Endothelial cell of umbilical vein (primary cell): ENCODE measurements at places on chromosomes 2 and 18. TPM values are rescaled to one million over a fixed set of nuclear protein-coding genes. Genes with fewer than 3 reads are reported as not detected.
A peak's percentile ranks its signal among the peaks of the same experiment; 100 is the strongest.

The ALPG gene
- total RNA-seq, result not detected in 2 replicates

The SCYGR4 gene
- not detected in 2 replicates for total RNA-seq

The PAPOLG gene
- total RNA-seq, result 14.9 TPM in 2 replicates

The MLPH gene
- not detected in 2 replicates for total RNA-seq

- no peak overlapping the region for H3K27ac ChIP-seq
Observed at GRCh38 chr2:98524168-98524567, 79.5 kb downstream of the INPP4A start.

DNA sequence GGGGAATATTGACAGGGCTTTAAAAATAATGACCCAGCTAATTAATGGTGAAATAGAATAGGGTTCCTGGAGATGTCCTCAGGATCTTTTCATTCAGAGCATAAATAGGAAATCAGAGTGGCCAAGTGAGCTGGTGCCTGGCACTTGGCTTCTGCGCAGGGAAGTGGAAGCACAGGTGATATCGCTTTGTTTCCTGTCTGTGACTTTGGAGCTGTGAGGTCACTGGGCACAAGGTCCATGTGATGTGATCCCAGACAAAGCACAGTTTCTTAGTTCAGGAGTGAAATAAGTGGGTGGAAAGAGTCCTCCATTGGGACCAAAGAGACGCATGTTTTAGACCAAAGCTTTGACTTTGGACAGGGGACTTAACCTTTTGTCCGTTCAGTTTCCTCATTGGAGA, 338.3 kb downstream of the CYRIA start:
- no peak overlapping the region for H3K4me3 ChIP-seq
- H3K27me3 ChIP-seq, result no peaks in the 10 kb centered on the region
- no peaks in the 10 kb centered on the region for H3K36me3 ChIP-seq

GRCh38 chr2:40803900-40804299, 352.0 kb upstream of the SLC8A1 start:
- no peaks in the 10 kb centered on the region for H3K36me3 ChIP-seq
- H3K27ac ChIP-seq, result no peak overlapping the region
- no peak overlapping the region for H3K4me3 ChIP-seq
- no peaks in the 10 kb centered on the region for H3K27me3 ChIP-seq
- H3K4me1 ChIP-seq, result no peaks in the 10 kb centered on the region

GRCh38 chr18:44149706-44150105, 531.0 kb upstream of the SETBP1 start:
- H3K27me3 ChIP-seq, result no peaks in the 10 kb centered on the region
- no peak overlapping the region for H3K27ac ChIP-seq
- no peak overlapping the region for H3K4me3 ChIP-seq
- no peaks in the 10 kb centered on the region for H3K4me1 ChIP-seq

DNA sequence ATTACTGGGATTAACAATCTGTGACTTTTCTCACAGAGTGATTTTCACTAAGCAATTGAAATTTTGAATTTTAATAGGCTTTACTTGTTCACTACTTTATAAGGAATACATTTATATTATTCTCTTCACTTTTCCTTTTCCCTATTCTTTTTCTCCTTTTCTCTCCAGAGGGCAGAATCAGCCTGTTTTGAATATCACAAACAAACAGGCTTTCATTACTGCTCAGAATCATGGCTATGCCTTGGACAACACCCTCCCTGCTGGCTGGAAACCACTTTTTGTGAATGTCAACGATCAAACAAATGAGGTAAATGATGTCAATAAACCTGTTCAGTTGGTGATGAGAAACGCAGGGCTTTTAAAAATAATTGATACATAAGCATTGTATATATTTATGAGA, 35.3 kb downstream of the CPS1 start:
- DNase-seq, result no peak
- H3K27me3 ChIP-seq, result no peaks in the 10 kb centered on the region
- no peaks in the 10 kb centered on the region for H3K36me3 ChIP-seq

DNA sequence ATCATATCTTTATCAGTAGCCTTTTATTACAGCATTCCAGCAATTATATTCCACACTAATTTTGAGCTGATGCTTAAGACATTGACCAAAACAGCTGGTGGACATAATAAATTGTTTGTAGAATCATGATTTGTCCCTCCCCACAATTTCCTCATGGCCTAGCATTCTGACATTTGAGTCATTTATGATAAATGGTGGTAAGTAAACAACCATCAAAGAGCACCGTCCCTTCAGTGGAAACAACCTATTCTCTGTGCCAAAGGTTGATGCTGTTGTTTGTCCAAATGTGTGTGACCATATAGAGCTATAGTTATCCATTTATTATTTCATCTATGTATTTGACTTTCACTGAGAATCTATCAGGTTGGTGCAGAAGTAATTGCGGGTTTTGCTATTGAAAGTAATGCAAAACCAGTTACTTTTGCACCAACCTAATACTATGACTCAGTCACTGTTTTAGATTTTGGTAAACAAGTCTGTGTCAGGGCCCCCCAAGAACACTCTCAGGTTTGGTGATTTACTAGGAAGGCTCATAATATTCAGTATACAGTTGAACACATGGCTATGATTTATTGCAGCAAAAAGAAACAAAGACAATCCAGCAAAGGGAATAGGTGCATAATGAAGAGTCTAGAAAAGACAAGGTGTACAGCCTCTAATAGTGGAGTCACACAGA, 608.7 kb upstream of the REG3G start:
- H3K4me3 ChIP-seq, result no peak overlapping the region
- H3K27ac ChIP-seq, result no peak overlapping the region
- no peak for DNase-seq

DNA sequence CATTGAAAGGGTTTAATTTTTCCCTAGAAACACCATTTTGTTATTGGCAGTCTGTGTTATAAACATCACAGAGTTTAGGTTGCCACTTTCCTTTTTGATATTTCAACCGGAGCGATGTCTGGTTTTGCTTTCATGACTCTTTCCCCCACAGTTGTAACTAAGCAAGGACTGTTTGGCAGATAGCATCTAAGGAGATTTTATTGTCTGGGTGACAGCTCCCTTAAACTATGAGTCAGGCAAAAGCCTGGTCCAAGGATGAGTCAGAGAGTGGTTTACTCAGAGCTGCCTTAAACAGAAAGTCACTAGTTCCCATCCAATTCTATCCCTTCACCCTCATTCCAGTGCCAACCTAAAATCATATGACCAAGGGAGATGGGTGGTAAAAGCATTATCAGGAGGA, 341.6 kb upstream of the VWC2L start:
- no peaks in the 10 kb centered on the region for H3K36me3 ChIP-seq
- peaks cover 4% of the 10 kb centered on the region for H3K4me1 ChIP-seq
- no peak overlapping the region for H3K4me3 ChIP-seq

GRCh38 chr2:177547122-177547521, 154.5 kb downstream of the AGPS start:
- H3K27ac ChIP-seq, result no peak overlapping the region
- H3K27me3 ChIP-seq, result no peaks in the 10 kb centered on the region
- no peak for DNase-seq
- peaks cover 38% of the 10 kb centered on the region for H3K4me1 ChIP-seq
- H3K36me3 ChIP-seq, result no peaks in the 10 kb centered on the region
- no peak overlapping the region for H3K4me3 ChIP-seq

DNA sequence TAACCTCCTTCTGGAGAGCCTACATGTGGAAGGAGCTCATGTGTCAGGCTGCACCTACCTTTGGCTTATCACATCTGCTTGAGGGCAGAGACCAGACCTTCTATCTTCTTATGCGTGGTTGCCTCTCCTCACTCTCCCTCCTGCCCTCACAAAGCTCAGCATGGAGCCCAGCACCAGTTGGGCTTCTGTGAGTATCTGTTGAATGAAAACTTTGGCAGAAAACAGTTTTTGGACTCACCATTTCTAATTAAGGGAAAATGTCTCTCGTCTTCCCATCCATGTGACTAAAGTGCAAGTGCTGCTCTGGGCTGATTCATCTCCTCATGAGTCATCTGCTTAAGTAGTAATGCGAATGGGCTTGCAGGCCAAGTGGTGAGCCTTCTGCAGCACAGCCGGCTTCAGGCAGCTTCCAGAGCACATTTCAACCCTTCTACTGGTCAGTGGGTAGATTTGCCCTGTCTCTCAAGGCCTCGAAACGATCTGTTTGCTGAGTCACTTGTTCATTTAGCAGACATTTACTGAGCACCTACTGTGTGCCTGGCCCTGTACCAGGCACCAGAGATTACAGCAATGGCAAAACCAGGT, 102.6 kb downstream of the VSNL1 start:
- no peaks in the 10 kb centered on the region for H3K27me3 ChIP-seq
- DNase-seq, result peak; percentile 73
- H3K27ac ChIP-seq, result no peak overlapping the region
- H3K36me3 ChIP-seq, result no peaks in the 10 kb centered on the region
- no peak overlapping the region for H3K4me3 ChIP-seq

DNA sequence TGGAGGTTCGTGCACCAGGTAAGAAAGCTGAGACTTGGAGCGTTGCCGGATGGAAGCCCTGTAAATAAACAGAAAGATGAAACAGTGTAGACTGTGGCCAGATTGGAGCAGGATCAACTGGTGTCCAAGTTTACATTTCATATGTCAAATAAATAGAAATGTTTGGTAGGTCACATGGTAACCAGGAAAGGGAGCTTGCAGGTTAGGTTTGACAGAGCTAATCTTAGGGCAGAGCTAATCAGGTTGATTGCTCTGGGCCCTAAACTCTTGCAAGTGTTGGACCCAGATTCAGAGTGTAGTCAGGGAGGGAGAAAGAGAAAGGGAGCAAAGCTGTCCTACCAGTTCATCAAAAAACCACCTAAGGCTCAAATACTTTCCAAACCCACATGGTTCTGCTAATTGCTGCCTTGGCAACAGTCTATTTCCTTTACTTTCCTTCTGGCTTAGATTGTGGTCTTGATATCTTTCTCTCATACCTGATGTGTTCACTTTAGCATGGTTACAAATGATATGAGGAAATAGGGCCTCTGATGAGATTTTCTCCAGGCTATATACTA, 63.2 kb downstream of the G6PC2 start:
- H3K4me1 ChIP-seq, result peaks cover 5% of the 10 kb centered on the region
- H3K4me3 ChIP-seq, result no peak overlapping the region

- no peaks in the 10 kb centered on the region for H3K36me3 ChIP-seq
- H3K27me3 ChIP-seq, result no peaks in the 10 kb centered on the region
- H3K4me3 ChIP-seq, result no peak overlapping the region
- H3K27ac ChIP-seq, result no peak overlapping the region
Observed at GRCh38 chr2:20604951-20605381, 45.9 kb downstream of the HS1BP3 start.

GRCh38 chr18:34261865-34262780, 37.4 kb upstream of the NOL4 start:
- no peaks in the 10 kb centered on the region for H3K36me3 ChIP-seq
- no peak for DNase-seq
- H3K27ac ChIP-seq, result no peak overlapping the region
- H3K4me1 ChIP-seq, result no peaks in the 10 kb centered on the region
- H3K27me3 ChIP-seq, result no peaks in the 10 kb centered on the region
- no peak overlapping the region for H3K4me3 ChIP-seq

DNA sequence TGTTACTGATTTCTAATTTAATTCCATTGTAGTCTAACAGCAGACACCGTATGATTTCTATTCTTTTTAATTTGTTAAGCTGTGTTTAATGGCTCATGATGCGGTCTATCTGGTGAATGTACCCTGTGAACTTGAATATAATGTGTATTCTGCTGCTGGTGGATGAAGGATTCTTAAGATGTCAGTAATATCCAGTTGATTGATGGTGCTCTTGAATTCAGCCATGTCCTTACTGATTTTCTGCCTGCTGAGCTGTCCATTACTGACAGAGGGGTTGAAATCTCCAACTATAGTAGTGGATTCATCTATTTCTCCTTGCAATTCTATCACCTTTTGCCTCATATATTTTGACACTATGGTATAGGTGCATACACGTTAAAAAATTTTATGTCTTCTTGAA, 373.3 kb upstream of the RAB12 start:
- H3K36me3 ChIP-seq, result no peaks in the 10 kb centered on the region
- no peaks in the 10 kb centered on the region for H3K4me1 ChIP-seq
- no peaks in the 10 kb centered on the region for H3K27me3 ChIP-seq
- no peak overlapping the region for H3K4me3 ChIP-seq
- no peak overlapping the region for H3K27ac ChIP-seq

GRCh38 chr18:2402084-2402483, 169.2 kb downstream of the METTL4 start:
- H3K27me3 ChIP-seq, result no peaks in the 10 kb centered on the region
- no peaks in the 10 kb centered on the region for H3K36me3 ChIP-seq
- no peak overlapping the region for H3K4me3 ChIP-seq
- H3K27ac ChIP-seq, result no peak overlapping the region
- DNase-seq, result no peak

GRCh38 chr2:239275044-239275685, 125.7 kb downstream of the HDAC4 start:
- no peak overlapping the region for H3K4me3 ChIP-seq
- no peaks in the 10 kb centered on the region for H3K27me3 ChIP-seq
- no peak for DNase-seq
- H3K27ac ChIP-seq, result no peak overlapping the region

- no peak within 1 kb of the TSS for H3K27ac ChIP-seq
- H3K27me3 ChIP-seq, result peaks cover 13% of the 10 kb centered on the region
- no peak for DNase-seq
- H3K36me3 ChIP-seq, result no peaks in the 10 kb centered on the region
- H3K4me3 ChIP-seq, result no peak within 1 kb of the TSS
- H3K4me1 ChIP-seq, result no peaks in the 10 kb centered on the region
Observed at GRCh38 chr2:101991721-101992145, at the start of gene IL1R2. TSS of gene IL1R2 (plus strand) at chr2:101991960. CDS start at chr2:102008576, 16,616 bp downstream.

DNA sequence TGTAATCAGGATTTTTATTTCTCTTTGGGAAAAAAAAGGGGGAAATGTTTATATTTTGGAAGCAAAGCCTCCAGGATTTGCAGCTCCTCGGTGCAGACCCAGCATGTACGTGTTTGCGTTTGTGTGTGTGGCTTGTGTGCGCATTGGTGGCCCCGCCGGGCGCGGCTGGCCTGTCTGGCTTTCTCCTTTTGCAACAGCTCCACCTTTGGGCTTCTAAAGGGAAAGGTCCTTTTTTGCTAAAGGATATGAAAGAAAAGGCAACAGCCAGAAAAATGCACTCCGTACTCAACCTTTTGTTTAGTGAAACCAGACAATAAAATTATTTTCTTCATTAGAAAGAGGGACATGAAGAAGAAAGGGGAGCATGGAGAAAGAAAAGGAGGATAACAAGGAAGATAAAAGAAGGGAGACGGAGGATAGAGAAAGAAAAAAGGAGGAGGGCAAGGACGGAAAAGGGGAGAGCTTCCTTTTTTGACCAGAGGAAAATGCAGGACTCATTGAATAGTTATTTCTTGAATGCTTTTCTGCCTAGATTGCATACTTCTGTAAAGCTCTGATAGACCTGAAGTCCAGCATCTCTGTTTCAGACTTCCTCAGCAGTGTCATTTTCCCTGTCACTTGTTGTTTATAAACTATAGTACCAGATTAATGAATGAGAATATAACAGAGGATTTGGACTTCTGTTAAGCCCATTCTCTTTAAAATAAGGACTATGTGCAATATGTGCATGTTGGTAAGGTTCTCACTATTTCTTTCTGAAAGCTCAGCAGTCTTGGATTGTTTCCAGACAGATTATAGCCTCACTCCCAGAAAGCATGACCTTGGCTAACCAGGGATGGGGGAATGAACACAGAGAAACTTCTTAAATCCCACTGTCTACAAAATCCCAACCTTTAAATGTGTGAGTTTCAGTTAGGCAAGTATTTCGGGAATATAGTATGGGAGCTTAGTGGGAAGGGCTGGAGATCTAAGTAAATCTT, 563.1 kb upstream of the PIK3C3 start:
- no peak overlapping the region for H3K4me3 ChIP-seq
- peak; percentile 54 for DNase-seq
- H3K27me3 ChIP-seq, result no peaks in the 10 kb centered on the region
- no peaks in the 10 kb centered on the region for H3K36me3 ChIP-seq
- no peak overlapping the region for H3K27ac ChIP-seq

GRCh38 chr2:3001615-3002560, 375.7 kb downstream of the EIPR1 start:
- DNase-seq, result no peak
- no peaks in the 10 kb centered on the region for H3K4me1 ChIP-seq
- H3K27ac ChIP-seq, result no peak overlapping the region
